ENCODE measurements at places on chromosomes 5 and 9. TPM values are rescaled to one million over a fixed set of nuclear protein-coding genes. Genes with fewer than 3 reads are reported as not detected.

DNA sequence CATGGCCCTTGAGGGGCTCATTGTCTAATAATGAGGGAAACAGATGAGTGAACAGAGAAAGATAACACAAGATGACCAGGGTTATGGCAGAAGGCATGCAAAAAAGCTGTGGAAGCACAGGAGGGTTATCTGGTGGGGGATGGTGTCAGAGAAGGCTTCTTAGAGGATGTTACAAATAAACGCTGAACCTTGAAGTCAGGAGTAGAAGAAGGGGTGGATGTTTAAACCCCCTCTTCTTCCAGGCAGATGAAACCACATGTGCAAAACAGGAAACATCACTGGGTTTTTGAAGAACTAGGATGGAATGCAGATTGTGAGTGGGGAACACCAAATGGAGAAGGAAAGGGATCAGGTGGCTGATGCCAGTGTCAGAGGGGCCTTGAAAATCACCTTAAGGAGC lies 41.8 kb upstream of the NR5A1 start:
- no peak overlapping the region for H3K27ac ChIP-seq
- no peak for DNase-seq
- H3K36me3 ChIP-seq, result no peaks in the 10 kb centered on the region
- H3K4me1 ChIP-seq, result no peaks in the 10 kb centered on the region

- H3K27ac ChIP-seq, result no peak overlapping the region
- no peaks in the 10 kb centered on the region for H3K27me3 ChIP-seq
- no peaks in the 10 kb centered on the region for H3K36me3 ChIP-seq
- no peak overlapping the region for H3K4me3 ChIP-seq
- DNase-seq, result no peak
- no peaks in the 10 kb centered on the region for H3K4me1 ChIP-seq
Observed at GRCh38 chr9:119792242-119792641, 423.0 kb upstream of the BRINP1 start.

DNA sequence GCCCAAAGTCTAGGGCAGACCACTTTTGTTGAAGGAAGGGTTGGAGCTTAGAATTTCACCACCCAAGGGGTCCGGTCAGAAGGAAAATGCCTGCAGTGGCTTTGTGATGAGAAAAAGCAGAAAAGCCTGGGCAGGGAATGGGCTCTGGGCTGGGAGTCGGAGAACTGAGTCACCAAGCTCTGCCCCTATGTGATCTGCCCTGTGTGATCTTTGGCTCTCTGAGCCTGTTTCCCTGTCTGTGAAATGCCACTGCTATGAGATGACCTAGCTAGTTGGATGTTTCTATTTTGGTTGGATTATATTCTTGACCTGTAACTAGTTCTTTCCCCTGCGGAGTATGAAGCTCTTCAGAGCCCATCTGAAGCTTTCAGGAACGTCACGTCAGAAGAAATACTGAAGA lies 9.8 kb downstream of the POLR1E start:
- no peaks in the 10 kb centered on the region for H3K4me1 ChIP-seq
- H3K4me3 ChIP-seq, result no peak overlapping the region
- H3K27me3 ChIP-seq, result no peaks in the 10 kb centered on the region

The RANBP3L gene
- not detected for total RNA-seq

DNA sequence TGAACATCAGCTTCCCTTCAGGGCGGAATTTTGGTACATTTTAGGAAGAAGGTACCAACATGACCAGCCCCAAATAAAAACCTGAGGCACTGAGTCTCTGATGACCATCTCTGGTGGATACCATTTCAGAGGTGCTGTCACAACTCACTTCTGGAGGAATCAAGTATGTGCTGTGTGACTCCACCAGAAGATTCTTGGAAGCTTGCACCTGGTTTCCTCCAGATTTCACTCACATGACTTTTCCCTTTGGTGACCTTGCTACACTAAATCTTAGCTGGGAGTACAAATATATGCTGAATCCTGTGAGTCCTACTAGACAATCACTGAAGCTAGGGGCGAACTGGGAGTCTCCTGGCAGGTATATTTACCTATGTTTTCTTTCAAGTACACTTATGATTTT lies 28.5 kb downstream of the ECPAS start:
- no peak for DNase-seq
- peaks cover 6% of the 10 kb centered on the region for H3K36me3 ChIP-seq
- H3K27ac ChIP-seq, result no peak overlapping the region
- H3K4me3 ChIP-seq, result no peak overlapping the region
- H3K4me1 ChIP-seq, result peaks cover 27% of the 10 kb centered on the region

DNA sequence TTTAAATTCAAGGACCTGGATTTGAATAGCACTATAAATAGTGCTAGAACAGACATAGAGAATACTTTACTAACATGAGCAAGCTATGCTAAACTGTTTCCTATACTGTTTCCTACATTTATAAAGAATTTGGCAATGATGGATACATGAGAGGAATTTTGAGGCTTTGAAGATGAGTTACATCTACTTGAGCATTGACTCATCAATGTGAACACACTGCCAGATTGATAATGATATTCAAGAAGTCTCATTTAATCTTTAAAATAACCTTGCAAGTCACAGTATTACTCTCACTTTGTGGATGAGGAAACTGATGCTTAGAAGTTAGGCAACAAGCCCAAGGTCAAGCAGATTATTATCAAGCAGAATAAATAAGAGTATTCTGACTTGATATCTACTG lies 281.9 kb downstream of the DNAH5 start:
- H3K27ac ChIP-seq, result no peak overlapping the region
- H3K4me1 ChIP-seq, result no peaks in the 10 kb centered on the region
- no peaks in the 10 kb centered on the region for H3K27me3 ChIP-seq
- H3K4me3 ChIP-seq, result no peak overlapping the region
- no peaks in the 10 kb centered on the region for H3K36me3 ChIP-seq
- DNase-seq, result no peak

The CLIC3 gene
- 3.1 TPM for total RNA-seq

The FCN2 gene
- total RNA-seq, result not detected

DNA sequence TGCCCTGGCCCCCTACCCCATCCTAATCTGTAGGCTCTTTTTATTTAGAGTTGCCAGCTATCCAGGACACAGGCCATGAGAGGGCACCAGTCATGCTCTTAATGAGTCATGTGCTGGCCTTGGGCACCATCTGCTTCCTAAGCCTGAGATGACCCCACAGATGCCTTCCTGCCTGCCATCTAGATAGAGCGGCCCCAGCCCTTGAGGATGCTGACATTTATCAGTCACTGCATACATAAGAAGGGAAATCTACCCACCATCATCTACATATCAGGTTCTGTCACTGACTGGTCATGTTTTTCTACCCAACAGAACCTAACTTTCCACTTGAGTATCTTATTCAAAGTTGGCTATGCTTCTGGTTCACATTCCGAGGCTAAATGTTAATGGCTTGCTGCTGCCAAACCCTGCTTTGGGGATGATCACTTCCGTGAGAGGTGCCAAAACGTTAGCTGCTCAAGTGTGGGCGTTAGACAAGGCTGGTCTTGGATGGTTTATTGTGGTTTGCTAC lies 49.9 kb upstream of the TTC23L start:
- no peaks in the 10 kb centered on the region for H3K27me3 ChIP-seq
- H3K27ac ChIP-seq, result no peak overlapping the region
- H3K4me1 ChIP-seq, result no peaks in the 10 kb centered on the region
- H3K4me3 ChIP-seq, result no peak overlapping the region
- no peaks in the 10 kb centered on the region for H3K36me3 ChIP-seq
- no peak for DNase-seq

DNA sequence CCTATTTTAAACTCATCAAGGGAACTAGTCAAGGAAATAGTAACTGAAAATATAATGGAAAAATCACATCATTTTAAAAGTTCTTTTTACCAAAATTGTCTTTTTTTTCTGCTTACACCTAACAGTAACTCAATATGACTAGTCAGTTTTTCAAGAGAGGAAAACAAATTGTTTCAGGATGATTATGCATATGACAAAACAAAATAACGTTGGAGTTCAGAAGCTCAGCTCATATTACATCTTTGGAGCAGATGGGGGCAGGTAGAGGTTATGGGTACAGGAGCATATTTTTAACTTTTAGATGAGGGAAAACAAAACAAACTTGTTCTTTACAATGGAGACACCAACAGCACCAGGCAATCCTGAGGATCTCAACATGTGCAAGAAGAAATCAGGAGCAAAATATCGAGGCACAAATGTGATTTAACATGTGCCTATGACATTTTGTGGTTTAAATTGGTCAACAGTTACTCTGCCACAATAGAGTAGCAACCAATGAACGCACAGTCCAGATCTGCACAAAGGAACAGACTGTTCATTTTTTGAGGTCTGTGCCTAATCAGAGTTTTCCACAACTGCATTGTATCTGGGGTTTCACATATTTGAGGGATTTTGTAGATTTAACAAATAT lies 659.0 kb downstream of the ANXA1 start:
- no peaks in the 10 kb centered on the region for H3K4me1 ChIP-seq
- no peaks in the 10 kb centered on the region for H3K27me3 ChIP-seq
- H3K36me3 ChIP-seq, result no peaks in the 10 kb centered on the region
- DNase-seq, result no peak
- no peak overlapping the region for H3K4me3 ChIP-seq
- H3K27ac ChIP-seq, result no peak overlapping the region

DNA sequence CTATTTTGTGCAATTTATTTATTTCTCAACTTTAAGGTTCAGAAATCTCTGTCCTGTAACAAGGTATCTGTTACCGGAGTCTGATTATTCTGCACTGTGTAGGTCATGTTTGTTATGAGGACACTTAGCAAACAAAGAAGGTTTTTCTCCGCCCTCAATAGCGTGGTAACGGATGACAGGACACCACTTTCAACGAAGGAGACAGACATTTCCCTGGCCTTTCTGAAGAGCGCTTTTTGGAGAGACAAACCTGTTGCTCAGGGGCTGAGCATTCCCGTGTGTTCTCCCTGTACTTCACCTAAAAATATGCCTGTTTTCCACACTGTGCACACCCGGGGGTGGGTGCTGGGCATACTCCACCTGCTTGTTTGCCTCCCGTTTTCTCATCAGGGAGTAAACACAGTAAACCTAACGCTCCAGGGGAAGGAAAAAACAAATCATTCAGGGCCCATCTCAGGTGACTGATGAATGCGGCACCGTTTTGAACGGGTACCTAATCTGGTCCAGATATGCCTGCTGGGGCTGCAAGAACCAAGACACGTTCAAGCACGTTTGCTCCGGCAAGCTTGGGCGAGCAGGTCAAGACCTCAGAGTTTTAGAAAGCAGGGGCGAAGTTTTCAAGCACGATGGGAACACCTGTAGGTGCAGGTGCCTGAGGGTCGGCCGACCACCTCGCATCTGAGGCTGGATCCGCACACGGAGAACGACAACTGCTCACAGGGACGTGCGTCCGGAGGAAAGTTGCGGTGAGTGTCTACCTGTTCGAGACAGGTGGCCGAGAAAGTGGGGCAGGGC lies 859 bp downstream of the RETREG1 start:
- H3K4me3 ChIP-seq, result peak overlapping the region; percentile 66
- peaks cover 56% of the 10 kb centered on the region for H3K4me1 ChIP-seq
- H3K36me3 ChIP-seq, result no peaks in the 10 kb centered on the region
